ENCODE measurements at places on chromosomes 4 and X.

DNA sequence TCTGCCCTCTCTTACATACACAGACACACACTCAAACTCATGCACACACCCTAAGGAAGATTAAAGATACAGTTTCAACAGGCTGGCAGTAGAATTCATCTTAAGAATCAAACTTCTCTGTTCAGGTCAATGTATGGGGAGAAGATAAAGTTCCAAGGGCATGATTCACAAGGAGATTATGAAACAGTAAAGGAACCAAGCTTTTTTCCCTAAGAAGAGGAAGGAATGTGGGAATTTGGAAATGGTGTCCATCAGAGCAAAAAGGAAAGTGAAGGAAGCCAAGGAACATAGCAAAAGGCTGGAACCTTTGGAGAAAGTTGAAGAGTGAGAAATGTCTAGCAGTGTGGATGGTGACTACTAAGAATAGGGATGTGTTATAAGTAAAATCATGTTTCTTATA, 191.0 kb upstream of the NPY2R start:
- DNase-seq, result no peak

GRCh38 chrX:53000447-53001135, 42.3 kb upstream of the FAM156A start:
- no peak for DNase-seq

GRCh38 chr4:28702571-28702970, 1841.9 kb downstream of the STIM2 start:
- DNase-seq, result no peak

DNA sequence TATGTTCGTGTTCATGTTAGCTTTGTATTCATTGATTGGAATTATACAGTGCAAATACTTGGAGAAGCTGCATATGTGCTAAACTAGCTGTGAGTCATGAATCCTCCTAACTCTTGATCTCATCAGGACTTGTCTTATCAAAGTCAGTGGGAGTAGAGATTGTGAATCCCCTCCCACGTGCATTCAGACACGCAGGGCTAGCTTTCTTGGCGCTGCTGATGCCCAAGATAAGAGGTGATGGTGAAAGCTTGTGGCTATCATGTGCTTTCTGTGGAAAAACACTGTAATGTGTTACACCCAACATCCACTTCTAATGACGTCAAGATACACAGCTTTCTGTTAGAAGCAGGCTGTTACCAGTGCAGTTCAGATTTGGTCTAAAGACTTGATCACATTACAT, 348.7 kb upstream of the HAND2 start:
- no peak for DNase-seq

DNA sequence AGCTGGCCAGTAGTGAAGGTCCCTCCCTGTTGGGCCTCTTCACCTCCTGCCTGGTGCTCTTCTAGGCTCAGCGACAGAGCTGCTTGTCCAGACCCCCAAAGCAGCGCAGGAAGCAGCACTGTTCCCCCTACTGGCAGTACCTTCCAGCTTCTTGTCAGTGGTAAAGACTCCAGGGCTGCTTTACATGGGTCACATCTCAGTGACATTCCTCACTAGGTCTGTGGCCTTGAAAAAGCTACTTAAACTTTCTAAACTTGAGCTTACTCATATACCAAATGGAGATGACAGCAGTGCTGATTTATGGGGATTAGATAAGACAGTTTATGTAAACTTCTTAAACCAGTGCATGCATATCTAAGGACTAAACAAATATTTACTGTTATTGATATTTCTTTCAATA, 117.3 kb downstream of the FAT4 start:
- no peak for DNase-seq

DNA sequence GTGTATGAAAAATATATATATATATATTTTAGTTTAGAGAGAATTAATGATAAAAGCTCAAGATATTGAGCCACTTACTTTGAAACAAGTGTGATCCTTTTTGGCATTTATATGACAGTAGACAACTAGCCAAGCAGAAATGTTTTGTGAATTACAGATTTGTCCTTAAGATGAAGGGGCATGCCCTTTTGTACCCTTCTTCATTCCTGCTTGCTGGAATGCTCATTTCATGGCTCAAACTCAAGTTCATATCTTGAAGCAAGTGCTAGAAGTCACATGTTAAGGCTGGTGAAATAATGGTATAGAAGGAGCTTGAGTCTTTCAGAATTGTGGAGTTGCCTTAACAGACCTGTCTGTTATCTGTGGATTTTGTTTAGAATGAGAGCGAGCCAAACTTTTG, 203.0 kb downstream of the BMPR1B start:
- no peak for DNase-seq

DNA sequence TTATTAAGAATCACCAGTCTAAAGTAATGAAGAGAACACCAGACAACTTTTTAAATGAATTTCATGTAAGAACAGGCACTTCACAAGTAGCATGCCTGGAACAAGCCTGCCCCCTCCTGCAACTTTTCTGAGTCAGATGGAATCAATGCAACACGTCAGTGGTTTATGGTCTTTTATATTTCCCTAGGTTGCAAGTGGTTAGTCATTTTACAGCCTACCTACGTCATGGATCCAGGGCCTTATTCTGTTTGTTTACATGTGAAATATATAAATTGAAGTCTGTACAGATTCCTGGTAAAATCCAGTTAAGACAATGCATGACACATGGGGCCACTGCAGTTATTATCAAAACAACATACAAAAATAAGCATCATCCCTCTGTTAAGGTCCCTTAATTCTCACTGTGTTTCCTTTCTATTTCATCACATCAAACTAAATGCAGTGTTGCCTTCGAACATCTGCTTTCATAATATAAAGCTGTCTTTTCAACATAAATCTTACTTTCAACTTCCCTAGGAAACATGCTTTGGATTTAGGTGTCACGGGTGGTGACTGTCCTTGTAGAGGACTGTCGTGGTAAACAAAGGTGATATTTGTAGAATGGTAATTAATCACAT, 309.3 kb downstream of the FRMPD4 start:
- DNase-seq, result no peak

GRCh38 chr4:6280365-6280996, 10.8 kb downstream of the WFS1 start:
- no peak for DNase-seq

GRCh38 chr4:123350191-123350544, 46.4 kb upstream of the SPRY1 start:
- DNase-seq, result no peak

DNA sequence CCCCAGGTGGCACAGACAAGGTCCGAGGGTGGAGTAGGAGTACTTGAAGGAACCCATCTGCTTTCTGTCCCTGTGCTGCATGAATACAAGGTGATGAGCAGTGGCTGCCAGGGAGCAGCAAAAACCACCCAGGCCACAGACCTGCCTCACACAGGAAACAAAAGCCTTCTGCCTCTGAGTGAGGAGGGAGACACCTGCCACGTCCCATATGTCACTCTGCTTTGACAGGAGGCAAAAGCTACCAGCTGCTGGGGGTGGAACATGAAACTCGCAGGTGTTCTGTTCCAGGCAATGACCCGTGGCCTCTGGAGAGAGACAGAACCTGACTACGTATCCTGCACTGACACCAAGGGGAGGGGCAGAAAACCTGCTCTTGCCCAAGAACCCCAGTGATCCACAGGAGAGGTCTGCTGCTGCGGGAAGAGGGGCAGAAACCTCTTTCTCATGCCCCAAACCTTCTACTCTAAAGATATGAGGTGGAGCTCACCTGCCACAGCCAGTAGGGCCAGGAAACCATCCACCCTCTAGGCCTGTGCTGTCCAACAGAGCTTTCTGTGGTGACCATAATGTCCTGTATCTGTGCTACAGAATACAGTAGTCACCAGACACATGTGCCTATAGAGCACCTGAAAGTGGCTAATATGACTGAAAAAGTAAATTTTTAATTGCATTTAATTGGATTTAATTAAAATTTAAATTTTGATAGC, 172.9 kb downstream of the PRDM5 start:
- no peak for DNase-seq

DNA sequence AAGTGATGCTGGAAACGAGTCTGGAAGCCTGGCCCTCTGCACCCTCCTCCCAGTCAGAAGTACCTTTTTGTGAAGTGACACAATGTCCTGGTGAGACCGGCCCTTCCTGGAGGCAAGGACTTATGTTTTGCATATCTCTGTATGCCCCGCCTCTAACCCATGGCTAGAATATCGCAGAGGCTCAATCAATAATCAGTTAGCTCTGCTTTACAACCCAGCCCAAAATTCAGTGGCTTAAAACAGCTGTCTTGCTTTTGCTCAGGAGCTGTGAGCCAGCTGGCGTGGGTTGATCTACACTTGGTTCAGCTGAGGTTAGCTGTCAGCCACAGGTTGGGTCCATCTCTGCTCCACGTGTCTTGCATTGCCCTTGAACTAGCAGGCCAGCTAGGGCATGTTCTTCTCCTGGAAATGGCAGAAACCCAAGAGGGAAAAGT, 98.8 kb upstream of the METTL14 start:
- DNase-seq, result no peak

GRCh38 chr4:47704693-47705325, 133.1 kb downstream of the CORIN start:
- DNase-seq, result no peak

- DNase-seq, result no peak
These were observed 136.7 kb downstream of the APBB2 start for GRCh38 chr4:41077628-41078027.

DNA sequence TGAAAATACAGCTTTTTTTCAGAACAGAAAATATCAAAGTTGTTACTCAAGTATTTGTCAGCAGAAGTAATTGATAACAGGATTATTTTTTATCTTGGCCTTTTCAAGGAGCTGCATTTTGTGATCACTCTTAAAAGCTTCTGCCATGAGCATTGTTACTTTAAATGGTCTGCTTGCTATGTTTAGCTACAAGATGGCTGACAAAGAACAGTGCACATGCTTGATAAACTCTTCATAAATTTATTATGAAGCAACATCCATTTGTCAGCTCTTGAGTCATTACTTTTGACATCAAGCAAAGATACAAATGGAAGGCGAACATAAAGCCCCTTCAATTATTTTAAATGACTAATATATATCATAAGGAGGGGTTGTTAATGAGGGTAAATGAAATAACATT, 205.4 kb upstream of the RPS6KA3 start:
- no peak for DNase-seq

- DNase-seq, result no peak
These were observed 36.1 kb downstream of the FRMPD4 start for GRCh38 chrX:12174358-12174757.

GRCh38 chrX:41923978-41924683, 777 bp upstream of the CASK start:
- DNase-seq, result no peak

- DNase-seq, result no peak
These were observed 25.2 kb downstream of the NOP14 start for GRCh38 chr4:2937986-2938385.

DNA sequence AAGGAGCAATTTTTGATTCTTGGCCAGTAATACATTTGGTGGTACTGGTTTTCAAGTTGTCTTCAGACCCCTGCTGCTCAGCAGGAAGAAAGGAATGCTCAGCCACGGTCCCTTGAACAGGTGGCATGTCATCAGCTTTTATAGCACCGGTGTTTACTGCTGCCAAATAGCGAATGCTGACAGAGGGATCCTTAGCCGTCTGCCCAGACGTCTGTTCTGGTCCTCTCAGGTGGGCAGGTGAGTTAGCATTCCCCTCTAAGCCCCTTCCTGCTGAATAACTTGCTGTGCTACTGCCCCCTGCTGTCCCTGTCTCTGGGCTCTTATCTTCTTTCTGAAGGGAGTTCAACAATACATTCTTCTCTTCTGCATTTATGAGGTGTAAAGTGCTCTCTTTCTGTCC, 28.4 kb downstream of the BOD1L1 start:
- DNase-seq, result no peak

DNA sequence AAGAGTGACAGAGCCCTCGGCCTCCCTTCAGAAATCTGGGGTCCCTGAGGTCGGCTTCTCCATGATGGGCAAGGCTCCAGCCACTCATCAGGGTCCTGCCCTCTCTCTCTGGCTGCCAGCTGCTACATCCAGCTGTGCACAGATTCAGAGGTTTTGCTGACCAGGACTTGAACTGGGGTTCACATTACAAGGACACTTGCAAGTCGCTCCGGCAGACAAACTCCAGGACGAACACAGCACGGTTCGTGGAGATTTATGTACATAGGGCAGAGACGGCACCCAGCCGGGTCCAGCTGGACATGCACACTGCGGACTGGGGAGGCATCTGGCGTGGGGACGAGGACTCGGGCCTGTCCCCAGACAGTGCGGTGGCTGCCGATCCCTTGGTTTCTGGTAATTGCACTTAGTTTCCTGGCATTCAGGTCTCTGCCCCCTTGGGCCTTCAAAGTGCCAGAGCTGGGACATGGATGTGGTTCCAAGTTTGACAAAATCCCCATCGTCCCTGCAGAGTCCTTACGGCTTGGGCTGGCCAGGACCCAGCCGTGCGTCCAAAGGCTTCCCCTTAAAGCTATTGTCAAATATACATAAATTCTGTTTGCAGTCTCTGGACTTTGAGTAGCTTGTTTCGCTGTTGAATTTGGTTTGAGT, 6.2 kb upstream of the C4orf50 start:
- no peak for DNase-seq

- DNase-seq, result no peak
These were observed 94.2 kb downstream of the LARP1B start for GRCh38 chr4:128155231-128155855.

DNA sequence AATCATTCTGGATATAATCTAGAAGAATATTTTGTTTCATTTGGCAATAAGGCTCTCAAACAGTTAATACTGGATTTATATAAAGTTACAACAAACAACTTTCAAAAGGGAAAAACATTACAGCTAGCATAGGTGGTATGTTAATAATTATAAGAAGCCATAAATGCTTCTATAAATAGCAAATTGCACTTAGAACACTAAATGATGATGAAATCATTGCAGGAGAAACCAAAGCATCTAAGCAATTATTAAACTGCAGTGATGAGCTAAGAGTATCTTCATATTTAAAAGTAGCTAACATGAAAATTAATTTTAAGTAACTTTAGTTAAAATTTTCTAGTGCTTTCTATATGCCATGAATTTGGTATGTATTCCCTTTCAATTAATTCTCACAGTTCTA, 189.5 kb downstream of the CENPC start:
- no peak for DNase-seq

- no peak for DNase-seq
These were observed 523.3 kb downstream of the PPARGC1A start for GRCh38 chr4:23366557-23366906.

GRCh38 chr4:27819246-27819645, 958.6 kb downstream of the STIM2 start:
- DNase-seq, result no peak

DNA sequence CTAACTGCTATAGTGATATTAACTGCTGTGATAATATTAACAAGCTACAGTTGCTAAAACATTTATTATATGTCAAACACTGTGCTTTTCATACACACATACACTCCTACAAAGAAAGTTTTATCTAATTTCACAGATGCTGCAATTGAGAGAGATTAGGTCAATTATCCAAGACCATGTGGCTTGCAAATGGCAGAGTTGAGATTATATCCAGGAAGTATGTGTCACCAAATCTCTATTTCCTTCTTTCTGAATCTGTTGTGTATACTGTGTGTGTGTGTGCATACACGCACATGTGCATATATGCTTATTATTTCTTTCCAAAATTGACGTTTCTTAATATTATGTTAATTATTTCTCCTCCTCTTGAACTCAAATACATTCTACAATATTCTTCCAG, 775.9 kb upstream of the FTHL17 start:
- no peak for DNase-seq

Data from effector memory CD4-positive, alpha-beta T cell (primary cell).